ENCODE measurements at places on chromosomes 7 and 10. TPM values are rescaled to one million over a fixed set of nuclear protein-coding genes. Genes with fewer than 3 reads are reported as not detected.

The NUB1 gene
- 59.2 TPM for total RNA-seq

The NAT16 gene
- not detected for total RNA-seq

The C10orf143 gene
- 3.7 TPM for total RNA-seq

The SH2D4B gene
- 0.35 TPM for total RNA-seq

The NDUFA5 gene
- 48.9 TPM for total RNA-seq

The MTURN gene
- 113 TPM for total RNA-seq

The OR2A5 gene
- total RNA-seq = not detected

The NXPH1 gene
- total RNA-seq = not detected

Data from mesenteric fat pad (tissue), 1 donor.